Myometrial cell (primary cell): ENCODE measurements at places on chromosomes 11 and 22. TPM values are rescaled to one million over a fixed set of nuclear protein-coding genes. Genes with fewer than 3 reads are reported as not detected.

Gene TSPAN18
- total RNA-seq, result not detected in 2 replicates

Gene TP53I11
- 36.0 and 61.0 TPM in 2 replicates for total RNA-seq

Gene APOL6
- total RNA-seq, result 18.4 and 19.3 TPM in 2 replicates

Gene KIAA0930
- 28.8 and 45.5 TPM in 2 replicates for total RNA-seq

Gene MRGPRX3
- total RNA-seq, result not detected in 2 replicates

Gene IGLL1
- not detected in 2 replicates for total RNA-seq

Gene XKR3
- total RNA-seq, result not detected in 2 replicates

Gene TMA7B
- not detected in 2 replicates for total RNA-seq

Gene APOBEC3C
- total RNA-seq, result 34.4 and 42.4 TPM in 2 replicates

Gene OR51G2
- not detected in 2 replicates for total RNA-seq

Gene NCR3LG1
- 4.0 and 4.8 TPM in 2 replicates for total RNA-seq

Gene BIRC3
- 0.71 and 0.86 TPM in 2 replicates for total RNA-seq

Gene CUL5
- 28.5 and 33.7 TPM in 2 replicates for total RNA-seq

Gene IFTAP
- total RNA-seq, result 23.4 and 26.1 TPM in 2 replicates

Gene IGSF22
- total RNA-seq, result not detected in 2 replicates

Gene SPON1
- not detected in 2 replicates for total RNA-seq

Gene VPS37C
- 14.5 and 21.0 TPM in 2 replicates for total RNA-seq

Gene TBX1
- not detected in 2 replicates for total RNA-seq

Gene CASP5
- not detected in 2 replicates for total RNA-seq

Gene OR4A16
- total RNA-seq, result not detected in 2 replicates

Gene LPXN
- 11.0 and 15.1 TPM in 2 replicates for total RNA-seq

Gene EHD1
- total RNA-seq, result 99.8 and 161 TPM in 2 replicates

Gene GRAP2
- total RNA-seq, result not detected in 2 replicates

Gene HORMAD2
- total RNA-seq, result not detected in 2 replicates

Gene GPR83
- total RNA-seq, result not detected in 2 replicates

Gene SULT4A1
- not detected in 2 replicates for total RNA-seq

Gene LYVE1
- not detected in 2 replicates for total RNA-seq

Gene ANO9
- total RNA-seq, result not detected in 2 replicates

Gene ENTHD1
- not detected in 2 replicates for total RNA-seq

Gene SERHL2
- 6.9 and 20.2 TPM in 2 replicates for total RNA-seq

Gene CENATAC
- total RNA-seq, result 2.0 and 6.4 TPM in 2 replicates

Gene C11orf21
- under 0.01 TPM in 1 of 2 replicates, not detected in the other for total RNA-seq

Gene ARHGEF12
- 40.1 and 48.9 TPM in 2 replicates for total RNA-seq

Gene FAM76B
- total RNA-seq, result 4.9 and 14.2 TPM in 2 replicates

Gene OR52N1
- not detected in 2 replicates for total RNA-seq

Gene DCHS1
- 11.8 and 12.8 TPM in 2 replicates for total RNA-seq

Gene MS4A14
- not detected in 2 replicates for total RNA-seq

Gene LINC01488
- total RNA-seq, result not detected in 2 replicates

Gene GDPD4
- not detected in 2 replicates for total RNA-seq

Gene MUC15
- total RNA-seq, result not detected in 2 replicates

Gene ACO2
- total RNA-seq, result 103 and 109 TPM in 2 replicates

Gene MAPK8IP1
- 11.9 and 17.3 TPM in 2 replicates for total RNA-seq

Gene DLAT
- total RNA-seq, result 40.1 and 47.3 TPM in 2 replicates
